ENCODE measurements at places on chromosomes 7 and 10.
A peak's percentile ranks its signal among the peaks of the same experiment; 100 is the strongest.

DNA sequence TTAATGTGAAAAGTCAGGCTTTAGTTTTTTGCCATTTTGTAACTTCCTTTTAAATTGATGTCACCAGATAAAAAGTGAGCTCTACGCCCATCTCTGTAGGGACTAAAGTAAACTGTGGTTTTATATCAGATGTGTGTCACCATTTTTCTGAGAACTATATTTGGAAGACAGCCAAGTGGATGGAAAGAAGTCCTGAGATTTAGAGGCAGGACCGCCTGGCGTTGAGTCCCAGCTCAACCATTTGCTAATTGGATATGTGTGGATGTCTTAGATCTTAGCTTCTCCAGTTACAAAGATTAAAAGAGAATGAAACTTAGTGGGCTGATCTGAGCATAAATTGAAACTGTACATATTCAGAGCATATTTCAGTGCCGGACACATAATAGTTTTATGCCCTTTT is 691.6 kb upstream of the CELF2 start:
- DNase-seq, result no peak

DNA sequence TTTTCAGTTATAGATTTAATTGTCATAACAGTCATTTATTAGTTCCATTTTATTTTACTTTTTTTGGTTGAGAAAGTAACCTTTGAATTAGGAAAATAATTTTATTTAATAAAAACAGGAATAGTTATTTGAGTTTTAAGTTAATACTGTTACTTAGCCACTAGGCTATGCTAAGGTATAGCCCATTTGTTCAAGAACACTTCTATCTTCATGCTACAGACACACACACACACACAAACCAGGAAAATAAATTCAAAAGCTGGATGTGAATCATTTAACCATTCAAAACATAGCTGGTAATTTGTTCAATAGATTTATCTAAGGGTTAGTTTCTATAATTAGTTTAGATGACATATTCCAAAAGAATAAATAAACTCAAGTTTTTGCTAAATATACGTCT is 148.4 kb downstream of the RNF133 start:
- DNase-seq, result no peak

DNA sequence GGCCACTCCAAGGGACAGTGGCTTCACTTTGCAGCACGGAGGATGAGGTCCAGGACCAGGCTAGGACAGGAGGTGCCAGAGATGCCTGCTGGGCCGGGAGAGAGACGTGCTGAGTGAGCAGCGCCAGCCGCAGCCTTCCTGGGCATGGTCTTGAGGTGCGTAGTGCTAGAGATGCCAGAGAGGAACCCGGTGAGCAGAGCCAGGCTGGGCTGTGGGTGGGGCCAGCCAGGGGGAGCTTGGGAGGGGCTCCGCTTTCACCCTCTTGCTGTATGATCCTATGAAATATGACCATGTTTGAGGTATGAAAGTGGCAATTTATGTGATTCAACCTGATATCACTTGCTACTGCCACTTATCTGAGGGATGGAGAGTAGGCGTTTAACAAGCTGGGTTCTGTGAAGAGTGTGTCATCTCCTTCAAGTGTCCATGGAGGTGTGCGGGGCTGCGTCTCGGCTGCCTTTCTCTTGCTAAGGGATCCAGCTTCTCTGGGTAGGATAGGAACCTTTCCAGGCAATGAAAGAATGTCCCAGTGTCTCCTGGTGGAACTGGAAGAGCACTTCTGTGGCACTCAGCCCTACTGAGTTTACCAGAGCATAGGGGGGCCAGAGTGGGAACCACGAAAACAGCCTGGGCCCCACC is 518.4 kb upstream of the FOXK1 start:
- DNase-seq, result no peak

- peak; percentile 54 for DNase-seq
Measured at GRCh38 chr10:132684164-132684891, 101.6 kb downstream of the NKX6-2 start.

- DNase-seq, result no peak
Measured at GRCh38 chr7:151256410-151257045, 8.0 kb upstream of the SMARCD3 start.

- no peak for DNase-seq
Measured at GRCh38 chr10:43430926-43431663, 5.8 kb upstream of the ZNF487 start.

- no peak for DNase-seq
Measured at GRCh38 chr7:84108119-84108518, 86.5 kb downstream of the SEMA3A start.

DNA sequence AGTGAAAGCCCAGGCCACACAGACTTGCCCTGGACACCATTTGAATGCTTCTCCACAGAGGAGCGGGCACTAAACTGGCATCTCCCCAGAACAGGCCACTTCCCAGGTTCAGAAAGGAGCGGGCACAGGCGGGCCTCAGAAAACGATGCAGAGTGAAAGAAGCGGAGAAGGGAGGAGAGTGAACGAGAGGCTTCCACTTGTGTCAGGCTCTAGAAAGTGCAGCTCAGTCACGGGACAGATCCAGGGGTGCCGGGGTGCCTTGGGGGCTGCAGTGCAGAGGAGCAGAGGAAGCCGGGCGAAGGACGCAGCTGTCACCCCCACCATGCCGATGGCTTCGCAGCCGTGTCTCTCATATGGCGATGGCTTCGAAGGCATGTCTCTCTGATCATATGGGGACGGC is 26.1 kb upstream of the PRKAR1B start:
- DNase-seq, result no peak

GRCh38 chr10:130424418-130424817 is 288.2 kb downstream of the GLRX3 start:
- DNase-seq, result no peak

DNA sequence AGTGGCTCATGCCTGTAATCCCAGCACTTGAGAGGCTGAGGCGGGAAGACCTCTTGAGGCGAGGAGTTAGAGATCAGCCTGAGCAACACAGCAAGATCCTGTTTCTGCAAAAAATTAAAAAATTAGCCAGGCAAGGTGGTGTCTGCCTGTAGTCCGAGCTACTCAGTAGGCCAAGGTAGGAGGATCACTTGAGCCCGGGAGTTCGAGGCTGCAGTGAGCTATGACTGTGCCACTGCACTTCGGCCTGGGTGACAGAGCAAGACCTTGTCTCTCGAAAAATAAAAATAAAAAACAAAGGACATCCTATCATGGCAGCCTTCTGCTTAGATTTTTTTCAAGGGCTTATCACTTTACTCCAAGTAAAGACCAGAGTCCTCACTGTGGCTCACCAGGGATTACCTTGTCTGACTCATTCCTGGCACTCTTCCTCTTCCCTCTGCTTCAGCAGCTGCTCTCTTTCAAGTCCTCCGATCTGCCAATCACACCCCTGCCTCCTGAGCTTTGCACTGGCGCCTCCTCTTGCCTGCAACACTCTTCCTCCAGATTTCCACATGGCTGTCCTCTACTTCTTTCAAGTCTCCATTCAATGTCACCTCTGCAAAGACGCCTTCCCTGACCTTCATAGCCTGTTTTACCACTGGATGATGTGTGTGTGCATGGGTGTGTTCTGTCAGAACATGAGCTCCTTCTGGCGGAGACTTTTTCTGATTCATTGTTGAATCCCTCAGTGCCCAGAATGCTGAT is 7.7 kb downstream of the PRTFDC1 start:
- DNase-seq, result no peak

DNA sequence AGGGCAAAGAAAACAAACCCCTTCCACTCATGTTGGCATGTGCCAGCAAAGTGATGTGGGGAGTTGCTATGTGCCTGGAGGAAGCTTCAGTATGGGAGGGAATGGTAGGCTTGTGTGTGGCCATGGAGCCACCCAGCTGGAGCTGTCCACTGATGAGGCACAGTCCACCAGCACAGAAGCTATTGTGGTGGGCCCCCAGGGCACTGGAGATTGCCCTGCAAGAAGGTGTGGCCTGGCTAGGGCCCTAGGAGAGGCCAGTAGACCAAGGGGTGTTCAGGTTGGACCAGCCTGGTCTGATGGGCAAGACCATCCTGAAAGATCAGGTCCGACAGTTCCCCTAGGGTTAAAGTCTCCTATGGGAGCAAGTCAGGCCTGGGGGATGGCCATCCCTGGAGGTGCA is 22.1 kb upstream of the KEL start:
- no peak for DNase-seq

DNA sequence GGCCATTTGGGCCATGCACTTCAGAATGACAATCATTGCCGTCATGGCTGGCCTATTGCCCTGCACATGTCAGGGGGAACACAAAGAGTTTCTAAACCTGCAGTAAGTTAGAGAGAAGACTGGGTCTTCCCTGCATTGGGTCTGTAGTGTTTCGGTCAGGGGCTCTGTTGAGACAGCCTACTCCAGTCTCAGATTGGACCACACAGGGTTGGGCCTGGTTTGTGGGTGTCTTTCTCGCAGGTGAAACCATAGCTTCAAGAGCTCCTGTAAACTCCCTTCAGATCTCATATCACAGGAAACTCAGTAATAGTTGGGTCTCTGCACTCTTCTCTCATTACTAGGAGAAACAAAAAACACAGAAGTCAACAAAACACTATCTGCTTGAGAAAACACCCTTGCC is 7.3 kb upstream of the TARP start:
- DNase-seq, result no peak

GRCh38 chr10:93383562-93383981 is 98.6 kb downstream of the MYOF start:
- no peak for DNase-seq

DNA sequence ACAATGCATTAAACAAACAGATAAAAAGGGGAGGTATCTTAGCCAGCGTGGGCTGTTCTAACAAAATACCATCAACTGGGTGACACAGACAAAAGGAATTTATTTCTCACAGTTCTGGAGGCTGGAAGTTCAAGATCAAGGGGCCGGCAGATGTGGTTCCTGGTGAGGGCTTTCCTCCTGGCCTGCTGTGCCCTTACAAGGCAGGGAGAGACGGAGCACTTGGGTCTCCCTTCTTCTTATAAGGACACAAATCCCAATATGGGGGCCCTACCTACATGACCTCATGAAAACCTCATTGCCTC is 281.6 kb upstream of the KLF14 start:
- no peak for DNase-seq

- DNase-seq, result no peak
Measured at GRCh38 chr7:125255810-125256209, 326.2 kb upstream of the POT1 start.

GRCh38 chr7:20227291-20227795 is 10.2 kb upstream of the MACC1 start:
- no peak for DNase-seq

DNA sequence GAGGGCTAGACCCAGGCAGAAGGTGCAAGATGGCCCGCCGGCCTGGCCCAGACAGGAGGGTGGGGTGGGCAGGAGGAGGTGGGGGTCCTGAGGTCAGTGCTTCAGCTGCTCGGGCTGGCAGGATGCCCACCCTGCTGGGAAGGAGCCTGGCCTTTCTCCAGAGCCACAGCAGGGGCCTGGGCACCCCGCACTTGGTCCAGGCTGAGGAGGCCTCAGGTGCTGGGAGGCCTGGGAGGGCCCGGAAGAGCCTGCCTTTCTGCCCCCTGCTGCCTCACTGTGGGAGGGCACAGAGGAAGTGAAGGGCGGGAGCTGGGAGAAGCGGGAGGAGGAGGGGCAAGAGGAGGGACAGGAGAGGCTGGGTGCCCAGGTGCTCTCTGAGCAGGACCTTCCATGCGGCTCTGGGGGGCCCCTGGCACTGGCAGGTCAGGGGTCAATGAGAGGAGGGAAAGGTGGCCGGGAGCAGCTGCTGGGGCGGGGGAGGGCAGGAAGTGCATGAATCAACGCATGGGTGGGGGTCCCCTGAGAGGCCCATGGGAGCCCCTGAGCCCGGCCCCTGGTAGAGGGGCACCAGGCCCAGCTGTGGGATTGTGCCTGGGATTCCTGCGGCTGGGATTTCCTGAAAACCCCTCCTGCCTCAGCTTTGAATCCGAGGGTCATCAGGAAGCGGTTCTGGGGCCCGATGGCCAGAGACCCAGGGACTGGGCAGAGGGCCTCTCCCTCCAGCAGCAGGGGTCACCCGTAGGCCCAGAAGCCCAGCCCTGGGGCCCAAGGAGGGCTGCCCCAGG is 49.9 kb downstream of the PWWP2B start:
- peak; percentile 88 for DNase-seq

DNA sequence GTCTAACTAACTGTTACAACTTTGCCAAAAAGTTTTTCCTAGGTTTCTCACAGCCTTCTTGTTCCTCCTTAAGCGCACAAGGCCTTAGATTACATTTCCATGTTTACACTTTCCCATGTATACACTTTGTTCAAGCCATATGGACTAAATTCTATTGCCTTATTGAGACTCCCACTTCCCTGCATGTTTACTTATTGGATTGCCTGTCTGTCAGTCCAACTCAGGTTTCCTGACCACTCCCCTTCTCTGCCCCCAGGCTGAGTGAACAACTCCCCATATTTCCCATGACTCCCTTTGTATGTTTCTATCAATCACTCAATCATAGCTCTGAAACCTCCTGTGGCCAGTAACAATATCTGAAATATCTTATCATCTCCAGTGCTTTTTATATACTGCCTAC is 43.0 kb downstream of the SLC25A40 start:
- DNase-seq, result no peak

- no peak for DNase-seq
Measured at GRCh38 chr7:47351233-47352154, 230.4 kb downstream of the TNS3 start.

DNA sequence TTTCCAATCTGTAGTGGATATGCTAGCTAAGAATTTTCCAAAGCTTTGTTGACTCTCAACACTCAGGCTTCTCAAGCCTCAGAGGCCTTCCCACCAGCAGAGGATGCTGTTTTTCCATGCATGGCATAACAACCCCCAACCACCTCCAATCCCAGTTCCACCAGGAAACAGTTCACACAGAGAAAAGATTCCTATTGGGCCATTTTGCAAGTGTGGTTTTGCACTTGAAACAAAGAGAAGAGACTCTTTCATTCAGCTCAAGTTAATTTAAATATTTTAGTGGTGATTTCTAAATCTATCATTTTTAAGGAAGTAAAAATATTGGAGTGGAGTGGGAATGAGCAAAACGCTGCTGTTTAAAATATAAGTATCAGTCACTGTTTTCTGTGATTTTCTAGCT is 105.6 kb upstream of the COL1A2 start:
- no peak for DNase-seq

DNA sequence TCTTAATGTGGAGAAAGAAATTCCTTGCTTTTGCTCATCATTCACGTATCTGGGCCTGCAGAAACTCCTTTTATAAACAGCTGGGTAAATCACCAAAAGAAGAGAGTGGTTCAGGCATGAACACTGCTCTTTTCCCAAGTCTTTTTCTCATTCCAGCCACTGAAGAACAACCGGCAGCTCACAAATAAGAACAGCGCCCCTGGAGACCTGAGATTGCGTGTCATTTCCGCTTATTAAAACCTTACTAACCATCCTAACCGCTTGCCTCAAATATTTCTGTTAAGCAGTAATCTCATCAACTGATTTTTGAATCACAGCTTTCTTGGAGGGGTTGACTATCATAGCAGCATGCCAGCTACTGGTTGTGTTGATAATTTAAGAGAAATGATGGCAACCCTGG is 213.0 kb upstream of the PLXNA4 start:
- DNase-seq, result no peak

DNA sequence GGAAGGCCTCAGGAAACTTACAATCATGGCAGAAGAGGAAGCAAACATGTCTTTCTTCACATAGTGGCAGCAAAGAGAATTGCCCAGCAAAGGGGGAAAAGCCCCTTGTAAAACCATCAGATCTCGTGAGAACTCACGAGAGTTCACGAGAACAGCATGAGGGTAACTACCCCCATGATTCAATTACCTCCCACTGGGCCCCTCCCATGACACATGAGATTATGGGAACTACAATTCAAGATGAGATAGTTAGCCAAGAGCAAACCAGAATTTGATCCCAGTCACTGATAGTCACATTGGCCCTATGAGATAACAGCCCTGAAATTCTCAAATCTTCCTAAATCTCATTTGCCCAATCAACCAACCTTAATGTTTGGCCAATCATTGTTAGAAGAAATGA is 18.2 kb upstream of the ITPRID1 start:
- no peak for DNase-seq

GRCh38 chr7:55591282-55591931 is 19.1 kb upstream of the VOPP1 start:
- DNase-seq, result no peak
